ENCODE measurements at places on chromosomes 13 and 19. TPM values are rescaled to one million over a fixed set of nuclear protein-coding genes. Genes with fewer than 3 reads are reported as not detected.

Gene OVOL3
- not detected for polyA plus RNA-seq

DNA sequence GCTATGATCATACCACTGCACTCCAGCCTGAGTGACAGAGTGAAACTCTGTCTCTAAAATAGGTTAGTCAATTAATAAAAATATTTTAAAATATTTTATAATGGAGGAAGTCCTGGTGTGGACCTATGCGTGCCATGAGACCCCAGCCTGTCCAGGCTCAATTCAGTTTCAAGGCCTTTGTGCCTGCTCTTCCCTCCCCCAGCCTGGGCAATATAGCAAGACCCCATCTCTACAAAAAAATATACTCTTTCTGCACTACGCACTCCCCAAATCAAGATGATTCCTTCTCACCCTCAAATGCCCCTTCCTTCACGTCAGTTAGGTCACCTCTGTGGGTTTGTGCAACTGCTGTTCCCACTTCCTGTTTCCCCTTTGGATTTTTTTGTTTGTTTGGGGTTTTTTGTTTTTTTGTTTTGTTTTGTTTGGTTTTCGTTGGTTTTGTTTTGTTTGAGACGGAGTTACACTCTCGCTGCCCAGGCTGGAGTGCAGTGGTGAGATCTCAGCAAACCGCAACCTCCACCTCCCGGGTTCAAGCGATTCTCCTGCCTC is 1.4 kb upstream of the HSH2D start:
- no peak for DNase-seq

DNA sequence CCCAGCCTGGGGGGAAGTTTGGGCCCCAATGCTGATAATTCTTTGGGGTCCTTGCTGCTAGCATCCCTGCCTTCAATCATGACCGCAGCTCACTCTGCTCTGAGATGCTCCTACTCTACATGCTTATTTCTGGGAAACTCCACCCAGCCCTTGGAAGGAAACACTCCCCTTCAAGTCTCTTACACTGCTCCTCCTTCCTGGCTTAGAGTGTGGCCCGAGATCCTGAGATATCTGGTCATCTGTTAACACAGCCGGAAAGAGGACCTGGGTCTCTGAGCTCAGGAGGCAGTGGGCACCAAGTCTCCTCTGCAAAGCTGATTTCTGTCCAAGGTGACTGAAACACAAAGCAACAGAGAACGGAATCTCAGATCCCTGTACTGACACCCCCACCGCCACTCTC is 33.0 kb downstream of the CYP4F2 start:
- no peak for DNase-seq

GRCh38 chr13:33108620-33109019 is 92.4 kb downstream of the KL start:
- no peak for DNase-seq

GRCh38 chr13:101493541-101493940 is 41.1 kb downstream of the ITGBL1 start:
- DNase-seq: no peak

Gene TMEM38A
- 3.3 TPM for polyA plus RNA-seq

DNA sequence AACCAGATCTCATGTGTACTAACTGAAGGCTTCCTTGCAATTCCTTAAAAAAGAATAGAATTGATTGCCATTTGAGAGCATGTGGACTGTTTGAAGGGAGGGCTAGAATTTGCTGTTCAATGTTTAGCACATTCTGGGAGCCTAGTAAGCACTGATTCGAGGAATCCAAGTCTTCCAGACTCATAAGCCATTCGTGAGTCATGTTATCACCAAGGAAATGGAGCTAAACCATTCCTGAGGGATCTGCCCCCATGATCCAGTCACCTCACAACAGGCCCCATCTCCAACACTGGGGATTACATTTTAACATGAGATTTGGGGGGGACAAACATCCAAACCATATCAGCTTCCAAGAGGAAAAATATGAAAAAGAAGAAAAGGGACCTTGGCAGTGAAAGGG is 276.4 kb downstream of the KCNRG start:
- no peak for DNase-seq

GRCh38 chr19:15289673-15290072 is 42.7 kb downstream of the BRD4 start:
- no peak for DNase-seq

Gene FGF9
- not detected for polyA plus RNA-seq

Gene PIP5K1C
- 3.6 TPM for polyA plus RNA-seq

DNA sequence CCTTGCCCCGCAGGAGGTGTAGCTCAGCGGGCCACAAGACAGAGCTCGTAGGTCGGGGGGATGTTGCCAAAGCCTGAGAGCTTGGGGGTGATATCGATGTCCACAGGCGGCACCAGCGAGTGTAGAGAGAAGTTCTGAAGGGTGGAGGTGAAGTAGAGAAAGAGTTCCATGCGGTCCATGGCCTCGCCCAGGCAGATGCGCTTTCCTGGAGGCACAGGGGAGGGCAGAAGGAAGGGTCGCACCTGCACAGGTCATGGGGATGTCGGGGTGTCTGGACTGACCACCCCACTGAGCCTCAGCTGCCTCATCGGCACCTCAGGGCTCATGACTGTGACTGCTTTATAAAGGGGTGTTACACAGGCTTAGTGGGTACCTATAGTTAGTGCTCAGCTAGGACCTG is 37.8 kb upstream of the CYP2A13 start:
- no peak for DNase-seq

- no peak for DNase-seq
These were observed 1.3 kb downstream of the OR10H5 start for GRCh38 chr19:15788594-15789270.

DNA sequence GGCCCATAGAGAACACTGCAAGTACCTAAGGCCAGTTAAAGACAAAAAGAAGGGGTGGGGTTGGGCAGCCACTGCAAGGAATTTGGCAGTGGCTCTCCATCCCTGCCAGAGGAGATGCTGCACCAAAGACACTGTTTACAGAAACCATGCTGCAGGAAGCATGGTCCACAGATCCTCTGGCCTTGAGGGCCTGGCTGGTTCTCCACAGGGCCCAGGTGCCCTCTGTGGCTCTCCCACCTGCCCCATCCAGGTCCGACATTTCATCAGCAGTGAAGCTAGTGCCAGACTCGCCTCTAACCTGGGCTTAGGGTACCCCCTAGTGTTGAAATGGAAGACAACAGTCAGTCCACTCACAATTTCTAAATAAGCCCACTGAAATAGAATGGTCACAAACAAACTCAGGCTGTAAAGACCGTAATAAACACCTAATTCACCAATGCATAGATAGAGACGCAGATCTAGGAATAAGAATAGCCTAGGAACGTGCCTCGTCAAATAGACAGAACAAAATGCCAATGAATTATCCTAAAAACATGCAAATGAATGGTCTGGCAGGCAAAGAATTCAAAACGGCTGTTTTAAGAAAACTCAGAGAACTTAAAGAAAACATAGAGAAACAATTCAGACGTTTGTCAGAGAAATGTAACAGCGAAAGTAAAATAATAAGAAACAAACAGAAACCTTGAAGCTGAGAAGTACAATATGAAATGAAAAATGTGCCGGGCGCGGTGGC is 23.3 kb downstream of the LYPD4 start:
- DNase-seq: no peak

Gene SLC10A2
- 0.52 TPM for polyA plus RNA-seq

DNA sequence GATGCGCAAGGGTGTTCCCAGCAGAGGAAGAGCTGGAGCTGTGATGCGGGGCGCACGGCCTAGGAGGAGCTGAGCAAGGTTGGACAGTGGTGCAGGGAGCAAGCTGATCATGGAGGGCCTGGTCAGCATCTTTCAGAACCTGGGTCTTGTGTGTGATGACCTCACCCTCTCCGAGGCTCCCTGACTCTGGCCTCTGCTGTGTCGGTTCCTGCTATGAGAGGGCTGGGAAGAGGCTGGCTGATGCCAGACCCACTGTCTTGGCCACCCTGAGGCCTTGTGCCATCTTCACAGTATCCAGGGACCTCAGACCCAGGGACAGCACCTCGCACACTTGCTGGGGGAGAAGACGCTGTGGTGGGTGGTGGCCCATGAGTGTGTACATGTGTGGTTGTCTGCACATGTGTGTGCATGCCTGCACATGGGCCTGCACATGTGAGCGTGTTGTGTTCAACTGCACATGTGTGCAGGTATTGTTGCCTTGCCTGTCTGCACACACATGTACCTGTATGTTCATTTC is 16.5 kb upstream of the C13orf46 start:
- DNase-seq: no peak

Gene PRX
- 0.22 TPM for polyA plus RNA-seq

Gene CEACAM20
- polyA plus RNA-seq: not detected

Gene SLITRK6
- polyA plus RNA-seq: 12.3 TPM

Gene B9D2
- 3.0 TPM for polyA plus RNA-seq

- DNase-seq: no peak
These were observed 8.8 kb downstream of the CYP4F3 start for GRCh38 chr19:15649526-15649925.

DNA sequence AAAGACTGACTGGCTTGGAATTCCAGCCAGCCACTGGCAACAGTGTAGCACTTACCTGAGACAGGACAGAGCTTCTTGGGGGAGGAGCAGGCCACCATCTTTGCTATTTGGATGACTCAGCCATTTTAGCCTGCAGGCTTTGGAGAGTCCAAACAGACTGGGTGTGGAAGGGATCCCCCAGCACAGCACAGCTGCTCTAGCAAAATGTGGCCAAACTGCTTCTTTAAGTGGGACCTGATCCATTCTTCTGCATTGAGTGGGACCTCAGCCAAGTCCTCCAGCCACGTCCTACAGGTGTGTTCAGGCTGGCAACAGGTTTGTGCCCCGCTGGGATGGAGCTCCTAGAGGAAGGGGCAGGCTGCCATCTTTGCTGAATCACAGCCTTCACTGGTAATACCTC is 80.0 kb downstream of the NDFIP2 start:
- DNase-seq: peak; percentile 36

- DNase-seq: peak; percentile 62
These were observed 412.1 kb downstream of the KLF12 start for GRCh38 chr13:73722120-73722519.

- DNase-seq: no peak
These were observed 130.2 kb downstream of the IRS2 start for GRCh38 chr13:109656206-109656605.

Gene MAST1
- polyA plus RNA-seq: 0.09 TPM

Gene DNAAF3
- 14.3 TPM for polyA plus RNA-seq

DNA sequence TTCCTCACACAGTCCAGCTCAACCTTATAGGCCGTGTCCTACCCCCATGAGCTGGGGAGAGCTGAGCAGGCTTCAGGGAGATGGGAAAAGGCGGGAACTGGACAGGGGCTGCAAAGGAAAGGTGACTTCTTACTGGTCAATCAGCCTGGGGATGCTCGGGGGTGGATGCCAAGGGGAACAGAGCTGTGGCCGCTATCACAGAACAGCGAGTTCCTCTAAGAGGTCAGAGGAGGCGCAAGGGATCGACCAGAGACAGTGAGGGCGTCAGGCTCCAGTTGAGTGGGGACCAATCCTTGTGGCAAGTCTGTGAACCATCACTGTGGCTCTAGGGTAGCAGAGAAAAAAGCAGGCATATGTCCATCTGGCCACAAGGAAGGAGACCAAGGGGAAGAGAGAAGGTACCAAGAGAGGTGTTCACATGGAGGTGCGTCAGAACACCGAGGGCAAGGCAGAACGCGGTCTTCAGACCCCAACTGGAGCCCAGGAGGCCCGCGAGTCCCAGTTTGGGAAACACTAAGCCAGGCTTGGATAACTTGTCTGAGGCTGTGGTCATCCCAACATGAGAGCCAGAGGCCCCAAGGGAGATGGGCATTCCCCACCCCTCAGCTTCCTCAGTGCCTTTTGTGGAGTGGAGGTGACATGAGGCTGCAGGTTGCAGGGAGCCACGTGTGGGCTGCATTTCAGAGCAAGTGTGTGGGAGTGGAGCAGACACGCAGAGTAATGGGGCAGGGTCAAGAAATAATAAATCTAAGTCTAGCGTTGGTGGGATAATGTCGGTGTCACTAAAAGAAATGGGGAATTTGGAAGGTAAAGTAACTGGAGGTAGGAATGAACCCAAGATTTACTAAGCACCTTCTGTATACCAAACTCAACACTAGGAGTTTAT is 3.9 kb downstream of the F10 start:
- DNase-seq: no peak

- DNase-seq: no peak
These were observed 50.7 kb downstream of the CDADC1 start for GRCh38 chr13:49298416-49298815.

Gene RCBTB2
- polyA plus RNA-seq: 4.6 TPM

Gene CLIP3
- 0.76 TPM for polyA plus RNA-seq

Gene CLDND2
- 1.1 TPM for polyA plus RNA-seq

Gene ZNF878
- 0.24 TPM for polyA plus RNA-seq

DNA sequence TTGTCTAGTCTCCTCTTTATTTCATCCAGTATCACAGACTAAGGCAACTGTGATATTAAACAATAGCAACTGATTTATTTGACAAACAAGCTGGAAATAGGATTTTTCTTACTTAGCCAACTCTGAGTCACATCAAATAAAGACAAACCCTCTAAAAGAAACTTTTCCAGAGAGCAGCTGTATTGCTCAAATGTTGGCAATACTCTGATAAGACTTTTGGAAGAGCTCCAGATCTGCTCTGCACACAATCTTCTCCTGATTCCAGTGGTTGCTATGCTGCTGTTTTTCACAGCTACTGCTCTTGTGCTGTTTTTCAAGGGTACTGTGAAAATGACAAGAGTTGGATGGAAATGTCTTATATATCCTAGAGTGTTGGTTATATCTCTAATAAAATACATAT is 1479.2 kb downstream of the SLITRK5 start:
- no peak for DNase-seq

GRCh38 chr13:80237646-80238045 is 103.3 kb downstream of the SPRY2 start:
- no peak for DNase-seq

GRCh38 chr13:107124129-107124718 is 556.3 kb upstream of the ARGLU1 start:
- DNase-seq: no peak

Gene CYP2A6
- not detected for polyA plus RNA-seq

Gene PIN1
- polyA plus RNA-seq: 39.8 TPM

DNA sequence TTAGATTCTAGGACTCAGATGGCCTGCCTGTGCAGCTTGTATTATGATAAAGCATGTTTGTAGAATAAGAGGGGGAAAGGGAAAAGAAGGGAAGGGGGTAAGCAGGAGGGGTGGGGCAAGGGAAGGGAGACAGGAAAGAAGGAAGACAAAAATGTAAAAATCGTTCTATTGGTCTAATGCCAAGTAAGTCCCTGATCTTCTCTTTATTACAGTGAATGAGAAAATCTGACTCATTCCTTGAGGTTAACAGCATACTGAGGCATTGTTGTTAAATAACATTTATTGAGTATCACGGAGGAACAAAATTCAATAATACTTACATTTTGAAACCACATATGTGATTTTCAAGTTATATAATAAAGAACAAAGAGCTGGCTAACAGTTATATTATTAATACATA is 1534.7 kb downstream of the OLFM4 start:
- no peak for DNase-seq

GRCh38 chr13:25118378-25118905 is 22.5 kb downstream of the PABPC3 start:
- no peak for DNase-seq

GRCh38 chr13:40056898-40057619 is 401.6 kb downstream of the COG6 start:
- DNase-seq: no peak

Gene CATSPERD
- polyA plus RNA-seq: not detected

DNA sequence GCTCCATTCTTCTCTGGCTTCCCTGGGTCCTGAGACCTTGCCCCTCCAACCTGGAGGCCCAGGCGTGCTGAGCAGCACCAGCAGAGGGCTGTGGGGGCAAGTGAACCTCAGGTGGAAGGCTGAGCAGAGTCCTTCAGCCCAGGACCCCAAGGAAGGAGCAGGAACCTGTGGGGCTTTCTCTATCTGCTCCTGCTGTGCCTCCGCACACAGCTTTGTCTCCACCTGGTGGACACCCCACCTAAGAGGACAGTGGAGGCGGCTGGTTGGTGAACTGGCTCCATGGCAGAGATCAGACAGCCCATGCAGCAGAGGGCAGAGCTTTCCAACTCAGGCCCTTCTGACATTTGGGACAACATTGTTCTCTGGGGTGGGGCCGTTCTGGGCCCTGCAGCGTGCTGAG is 19.7 kb downstream of the ZFR2 start:
- no peak for DNase-seq
